Stimulated activated CD8-positive, alpha-beta memory T cell treated with anti-CD3 and anti-CD28 coated beads, Interleukin-7, amount 100 ng/mL, for 1 hour (primary cell): ENCODE measurements at places on chromosomes 4 and X.

- no peak for DNase-seq
These were observed 1163.0 kb downstream of the RAPGEF2 start for GRCh38 chr4:160265836-160266235.

DNA sequence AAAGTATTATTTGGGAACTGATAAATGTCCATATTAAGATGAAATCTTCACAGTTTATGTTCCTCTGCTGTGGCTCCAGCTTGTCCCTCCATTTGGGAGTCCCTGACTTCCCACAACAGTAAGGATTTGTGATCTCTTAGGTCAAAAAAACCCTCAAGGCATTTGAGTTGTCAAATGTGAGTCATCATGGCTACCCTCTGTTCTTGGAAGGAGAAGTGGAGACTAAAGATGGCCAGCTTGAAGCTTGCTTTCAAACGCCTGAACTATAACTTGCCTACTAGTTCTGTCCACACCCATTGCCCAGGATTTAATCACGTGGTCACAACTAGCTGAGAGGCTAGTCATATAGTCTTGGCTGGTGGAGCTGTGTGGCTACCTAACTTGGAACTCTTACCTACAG, 107.8 kb downstream of the CCNG2 start:
- DNase-seq: no peak

DNA sequence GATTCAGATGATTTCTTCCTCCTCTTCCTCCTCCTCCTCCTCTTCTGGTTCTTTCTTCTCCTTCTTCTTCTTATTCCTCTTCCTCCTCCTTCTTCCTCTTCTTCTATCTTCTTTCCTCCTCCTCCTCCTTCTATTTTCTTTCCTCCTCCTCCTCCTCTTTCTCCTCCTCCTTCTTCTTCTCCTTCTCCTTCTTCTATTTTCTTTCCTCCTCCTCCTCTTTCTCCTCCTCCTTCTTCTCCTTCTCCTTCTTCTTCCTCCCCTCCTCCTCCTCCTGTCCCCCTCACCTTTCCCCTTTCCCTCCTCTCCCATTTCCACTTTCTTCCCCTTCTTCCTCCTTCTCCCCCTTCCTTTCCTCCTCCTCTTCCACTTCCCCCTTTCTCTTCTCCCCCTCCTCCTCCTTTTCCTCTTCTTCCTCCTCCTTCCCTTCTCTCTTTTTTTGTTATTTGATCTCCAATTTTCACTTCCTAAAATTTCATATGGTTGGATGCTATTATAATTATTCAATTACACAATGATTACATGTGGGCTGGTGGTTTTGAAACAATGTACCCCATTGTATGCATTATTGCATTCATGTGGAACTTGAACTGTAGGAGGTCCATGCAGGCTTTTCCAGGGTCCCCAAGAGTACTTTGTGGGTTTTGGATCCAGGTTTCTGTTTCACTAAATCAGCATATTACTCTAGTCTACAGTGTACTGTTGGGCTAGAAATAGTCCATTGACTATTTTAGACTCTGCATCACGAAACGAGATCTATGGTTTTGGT, 68.1 kb downstream of the SORBS2 start:
- no peak for DNase-seq

- DNase-seq: no peak
These were observed 17.5 kb downstream of the STAP1 start for GRCh38 chr4:67576059-67576466.

- no peak for DNase-seq
These were observed 3.5 kb upstream of the CDS1 start for GRCh38 chr4:84579403-84579776.

DNA sequence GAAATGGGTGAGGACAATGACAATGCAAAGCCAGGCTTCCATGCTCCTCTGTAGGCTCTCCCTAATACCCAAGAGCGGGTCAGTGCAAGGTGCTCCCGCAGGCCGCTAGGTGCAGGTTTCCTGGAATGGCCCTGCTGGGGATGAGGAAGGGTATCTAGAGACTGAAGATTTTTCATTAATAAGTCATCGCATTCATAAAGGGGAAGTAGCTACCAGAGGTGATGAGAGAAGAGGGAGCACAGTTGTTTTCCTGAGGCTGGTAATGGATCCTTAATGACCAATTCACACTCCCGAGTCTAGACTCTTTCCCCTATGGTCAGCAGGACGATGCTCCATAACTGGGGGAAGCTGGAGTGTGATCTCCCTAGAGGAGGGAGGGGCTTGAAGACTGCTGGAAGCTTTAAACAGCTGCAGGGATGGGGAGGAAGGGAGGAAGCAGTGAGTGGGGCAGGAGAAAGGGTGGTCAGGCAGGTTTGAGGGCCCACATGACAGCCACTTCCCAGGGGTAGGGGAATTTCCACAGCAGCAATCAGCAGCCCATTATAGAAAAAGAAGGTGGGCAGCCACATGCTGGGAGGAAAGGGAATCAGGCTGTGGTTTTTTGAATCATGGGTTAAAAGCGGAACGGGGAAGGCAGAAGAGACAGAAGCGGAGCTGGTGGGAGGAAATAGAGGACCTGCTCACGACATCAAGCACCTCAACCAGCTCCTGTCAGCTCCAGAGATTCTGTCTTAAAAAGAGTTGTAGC, 10.2 kb upstream of the ATP6AP2 start:
- DNase-seq: no peak
